ENCODE measurements at places on chromosomes 13 and 19.

GRCh38 chr19:20235156-20235555 is 68.1 kb downstream of the ZNF486 start:
- no peaks in the 10 kb centered on the region for H3K36me3 ChIP-seq
- H3K27me3 ChIP-seq: no peaks in the 10 kb centered on the region
- no peak overlapping the region for H3K27ac ChIP-seq
- H3K4me3 ChIP-seq: no peak overlapping the region
- no peak for DNase-seq

GRCh38 chr13:66375756-66376155 is 854.4 kb downstream of the PCDH9 start:
- H3K36me3 ChIP-seq: no peaks in the 10 kb centered on the region
- no peaks in the 10 kb centered on the region for H3K4me1 ChIP-seq
- H3K27me3 ChIP-seq: no peaks in the 10 kb centered on the region

DNA sequence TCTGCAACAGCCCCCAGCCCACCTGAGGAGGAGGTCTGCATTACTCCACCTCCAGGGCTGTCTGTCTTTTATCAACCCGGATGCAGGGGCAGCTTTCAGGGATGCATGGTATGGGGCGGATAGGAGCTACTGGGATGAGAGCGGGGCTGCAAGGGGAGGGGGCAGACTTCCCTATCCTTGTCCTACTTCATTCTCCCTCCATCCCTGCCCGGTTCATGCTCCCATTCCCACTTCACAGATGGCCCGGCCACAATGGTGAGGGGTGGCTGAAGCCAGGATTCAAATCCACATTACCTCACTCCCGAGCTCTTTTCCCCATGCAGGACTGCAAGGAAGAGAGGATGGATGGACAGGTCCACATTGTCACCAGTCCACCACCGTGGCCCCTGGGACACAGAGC is 40.5 kb upstream of the VSTM2B start:
- H3K27me3 ChIP-seq: peaks cover 59% of the 10 kb centered on the region
- H3K36me3 ChIP-seq: no peaks in the 10 kb centered on the region
- H3K27ac ChIP-seq: no peak overlapping the region
- no peak for DNase-seq

DNA sequence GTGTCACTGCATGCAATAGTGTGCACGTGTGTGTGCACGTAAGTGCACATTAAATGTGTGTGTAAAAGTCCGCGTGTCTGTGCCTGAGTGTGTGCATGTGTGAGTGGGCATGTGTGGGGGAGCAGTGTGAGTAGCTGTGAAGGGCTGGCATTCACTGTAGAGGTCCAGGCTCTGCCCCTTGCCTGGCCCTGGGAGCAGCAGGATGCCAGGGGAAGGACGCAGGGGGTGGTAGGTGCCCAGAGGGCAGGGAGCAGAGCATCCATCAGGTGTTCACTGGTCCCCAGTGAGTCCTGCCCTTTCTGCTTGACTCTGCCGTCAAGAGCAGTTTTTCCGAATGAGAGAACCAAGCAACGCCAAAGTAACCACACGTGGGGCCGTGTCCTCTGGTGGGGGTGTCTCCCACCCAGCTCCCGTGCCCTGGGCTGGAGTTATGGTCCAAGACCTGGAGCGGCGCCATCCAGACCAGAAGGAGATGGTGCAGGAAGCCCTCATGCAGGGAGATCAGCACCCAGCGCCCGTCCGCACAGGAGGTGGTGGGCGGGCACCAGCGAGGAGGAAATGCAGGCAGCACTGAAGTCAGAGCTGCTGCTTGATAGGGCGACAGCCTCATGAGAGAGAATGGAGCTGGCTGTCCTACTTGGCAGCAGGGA is 68.5 kb downstream of the TEX29 start:
- no peaks in the 10 kb centered on the region for H3K4me1 ChIP-seq
- no peak for DNase-seq
- no peak overlapping the region for H3K27ac ChIP-seq
- H3K4me3 ChIP-seq: no peak overlapping the region
- H3K36me3 ChIP-seq: no peaks in the 10 kb centered on the region

DNA sequence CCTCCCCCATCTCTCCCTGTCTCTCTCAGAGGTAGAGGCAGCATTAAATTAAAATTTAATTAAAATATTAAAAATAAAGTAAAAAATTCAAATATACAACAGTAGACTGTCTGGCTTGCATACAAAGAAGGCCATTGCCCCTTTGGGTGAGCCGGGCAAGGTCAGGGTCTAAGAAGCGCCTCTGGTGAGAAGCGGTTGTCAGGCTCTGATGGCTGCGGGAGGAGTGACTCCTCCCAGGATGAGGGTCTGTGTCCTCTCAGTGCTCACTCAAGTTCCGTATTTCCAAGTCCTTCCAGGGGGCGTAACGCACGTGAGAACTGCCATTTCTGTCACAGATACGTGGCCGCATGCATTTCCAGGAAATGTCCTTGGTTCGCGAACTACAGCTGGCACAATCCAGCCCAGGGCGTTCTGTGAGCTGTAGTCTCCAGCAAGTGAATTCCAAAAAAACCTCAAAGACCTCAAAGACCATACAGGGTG is 737 bp upstream of the ZNF181 start:
- DNase-seq: no peak
- peak overlapping the region; percentile 90 for H3K4me3 ChIP-seq
- peaks cover 11% of the 10 kb centered on the region for H3K27me3 ChIP-seq
- H3K27ac ChIP-seq: peak overlapping the region; percentile 85
